Epithelial cell of proximal tubule (primary cell): ENCODE measurements at places on chromosomes 5 and 9. TPM values are rescaled to one million over a fixed set of nuclear protein-coding genes. Genes with fewer than 3 reads are reported as not detected.

GRCh38 chr5:147431586-147431985 lies 78.3 kb downstream of the DPYSL3 start:
- no peak for DNase-seq

- DNase-seq = no peak
Observed at GRCh38 chr9:124369231-124369797, 45.9 kb downstream of the PSMB7 start.

Gene FBP2
- not detected in 2 replicates for total RNA-seq

GRCh38 chr5:180250329-180250728 lies 41.3 kb upstream of the RASGEF1C start:
- DNase-seq = no peak

Gene SVEP1
- 0.29 and 0.35 TPM in 2 replicates for total RNA-seq

Gene NEURL1B
- 1.0 and 4.4 TPM in 2 replicates for total RNA-seq

DNA sequence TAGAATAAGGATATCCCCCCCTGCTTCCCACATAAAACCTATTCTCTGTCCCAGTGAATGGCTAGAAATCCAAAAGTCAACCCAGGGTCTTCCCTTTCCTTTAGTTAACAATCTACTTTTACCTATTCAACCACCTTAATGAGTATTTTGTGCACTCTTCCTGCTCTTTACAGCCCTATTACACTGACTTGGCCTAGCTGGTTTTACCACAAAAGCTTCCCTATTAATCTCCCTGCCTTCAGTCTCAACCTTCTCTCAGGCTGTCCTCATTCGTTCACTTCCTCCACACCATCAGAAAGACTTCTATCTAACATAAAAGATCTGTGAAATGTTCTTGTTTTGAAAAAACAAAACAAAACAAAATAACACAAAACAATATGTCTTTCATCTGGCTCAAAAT lies 16.2 kb downstream of the CTNNAL1 start:
- DNase-seq = no peak

Gene PLCXD3
- total RNA-seq = 0.07 and 0.46 TPM in 2 replicates

Gene FABP6
- total RNA-seq = not detected in 2 replicates

DNA sequence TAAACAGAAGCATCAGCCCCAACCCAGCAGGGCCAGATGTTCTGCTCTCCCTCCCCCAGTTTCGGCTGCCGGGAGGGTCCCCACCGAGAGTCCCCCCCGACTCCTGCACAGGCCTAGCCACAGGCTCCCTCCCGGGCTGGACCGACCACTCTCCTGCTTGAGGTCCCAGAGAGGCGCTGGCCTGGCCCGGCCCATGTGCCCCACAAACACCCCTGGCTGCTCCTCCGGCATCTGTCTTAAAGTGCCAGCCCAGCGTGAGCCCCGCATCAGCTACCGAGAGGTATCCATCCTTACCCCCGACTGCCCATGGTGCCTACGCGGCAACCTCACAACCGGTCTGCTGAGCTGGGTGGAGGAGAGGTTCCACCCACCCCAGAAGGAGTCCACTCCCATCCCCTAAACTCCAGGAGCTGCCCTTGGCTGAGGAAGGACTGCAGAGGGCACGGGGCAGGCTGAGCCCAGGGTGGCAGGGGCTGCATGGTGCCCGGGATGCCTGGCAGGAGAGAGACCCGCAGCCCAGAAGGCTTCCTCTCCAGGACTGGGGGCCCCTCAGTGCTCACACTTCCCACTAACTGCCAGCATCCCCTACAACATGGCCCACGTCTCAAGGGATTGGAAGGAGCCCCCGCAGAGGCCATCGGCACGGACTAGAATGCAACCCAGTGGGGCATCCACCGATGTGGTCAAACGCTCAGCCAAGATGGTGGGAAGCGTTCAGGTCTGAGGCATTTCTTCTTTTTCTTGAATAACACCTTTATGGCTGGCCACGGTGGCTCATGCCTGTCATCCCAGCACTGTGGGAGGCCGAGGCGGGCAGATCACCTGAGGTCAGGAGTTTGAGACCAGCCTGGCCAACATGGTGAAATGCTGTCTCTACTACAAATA lies 15.6 kb upstream of the EGFL7 start:
- no peak for DNase-seq

Gene SLCO4C1
- 0.63 and 0.87 TPM in 2 replicates for total RNA-seq

DNA sequence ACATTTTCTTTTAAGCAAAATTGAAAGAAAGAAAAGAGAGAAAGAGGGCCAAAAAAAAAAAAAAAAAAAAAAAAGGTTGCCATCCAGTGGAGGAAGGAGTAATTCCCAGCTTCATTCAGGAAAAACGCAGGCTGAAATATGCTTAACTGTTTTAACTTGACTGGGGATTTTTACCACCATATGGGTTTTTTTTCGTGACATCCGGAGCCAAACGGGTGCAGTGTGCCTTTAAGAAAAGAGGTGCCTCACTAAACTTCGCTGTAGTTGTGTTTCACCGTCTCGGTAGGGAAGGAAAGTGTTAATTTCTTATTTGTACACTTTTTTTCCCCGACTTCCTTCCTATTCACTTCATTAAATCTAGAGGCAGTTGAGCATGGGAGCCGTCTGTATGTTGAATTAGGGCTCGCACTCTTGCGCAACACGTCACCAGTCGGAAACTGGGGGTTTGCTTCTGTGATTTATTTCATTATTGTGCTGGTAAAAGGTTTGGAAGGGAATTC lies 143.0 kb downstream of the SMARCA2 start:
- DNase-seq = peak; percentile 31

DNA sequence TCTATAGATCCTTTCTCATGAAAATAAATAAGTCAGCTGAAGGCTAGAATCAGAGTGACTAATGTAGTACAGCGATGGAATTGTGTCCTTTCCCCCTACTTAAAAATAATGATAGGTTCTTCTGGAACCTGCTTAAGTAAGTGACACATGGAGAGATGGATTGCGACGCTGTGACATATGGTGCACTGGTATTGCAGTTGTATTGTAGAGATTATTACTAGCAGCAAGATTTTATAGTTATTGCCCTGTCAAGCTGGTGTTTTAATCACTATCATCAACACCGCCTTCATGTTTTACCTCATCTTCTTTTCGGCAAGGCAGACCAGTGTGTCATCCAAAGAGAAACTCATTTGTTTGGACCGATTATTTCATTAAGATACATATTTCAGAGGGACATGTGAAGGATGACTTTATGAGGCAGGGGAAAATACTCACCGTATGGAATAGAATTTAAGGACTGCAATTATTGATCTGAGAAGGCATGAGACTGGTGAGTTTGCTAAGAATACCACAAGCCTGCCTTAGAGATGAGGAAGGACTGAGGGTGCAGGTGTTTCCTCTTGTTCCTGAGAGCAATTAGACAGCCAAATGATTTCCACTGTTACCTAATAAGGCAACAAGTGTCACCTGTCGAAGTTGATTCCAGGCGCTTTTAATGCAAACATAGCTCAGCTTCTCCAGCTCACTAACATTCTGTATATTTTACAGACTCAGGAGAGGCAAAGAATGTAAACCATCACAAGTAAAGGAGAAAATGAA lies 1855.5 kb downstream of the MAT2B start:
- no peak for DNase-seq

DNA sequence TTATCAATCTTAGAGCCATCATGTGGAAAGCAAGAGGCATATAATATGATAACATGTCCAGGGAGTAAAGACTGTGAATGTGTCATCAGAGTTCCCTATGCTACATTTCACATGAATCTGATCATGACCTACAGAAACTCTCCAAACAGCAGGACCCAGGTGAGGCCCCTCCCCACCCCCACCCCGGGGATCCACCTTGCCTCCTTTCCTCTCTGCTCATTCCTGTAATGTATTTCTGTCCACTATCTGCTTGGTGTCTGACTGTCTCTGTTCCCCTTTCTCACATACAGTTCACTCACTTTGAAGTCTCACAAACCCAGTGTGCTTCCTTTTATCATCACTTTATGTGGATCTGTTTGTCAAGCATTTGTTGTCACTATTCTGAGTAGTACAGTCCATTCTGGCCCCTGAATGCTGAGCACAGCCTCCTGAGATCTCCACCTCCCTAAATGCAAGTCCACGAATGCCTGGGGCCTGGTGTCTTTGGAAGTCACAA lies 76.4 kb upstream of the SMARCA2 start:
- no peak for DNase-seq

Gene PKD2L2
- not detected in 2 replicates for total RNA-seq

DNA sequence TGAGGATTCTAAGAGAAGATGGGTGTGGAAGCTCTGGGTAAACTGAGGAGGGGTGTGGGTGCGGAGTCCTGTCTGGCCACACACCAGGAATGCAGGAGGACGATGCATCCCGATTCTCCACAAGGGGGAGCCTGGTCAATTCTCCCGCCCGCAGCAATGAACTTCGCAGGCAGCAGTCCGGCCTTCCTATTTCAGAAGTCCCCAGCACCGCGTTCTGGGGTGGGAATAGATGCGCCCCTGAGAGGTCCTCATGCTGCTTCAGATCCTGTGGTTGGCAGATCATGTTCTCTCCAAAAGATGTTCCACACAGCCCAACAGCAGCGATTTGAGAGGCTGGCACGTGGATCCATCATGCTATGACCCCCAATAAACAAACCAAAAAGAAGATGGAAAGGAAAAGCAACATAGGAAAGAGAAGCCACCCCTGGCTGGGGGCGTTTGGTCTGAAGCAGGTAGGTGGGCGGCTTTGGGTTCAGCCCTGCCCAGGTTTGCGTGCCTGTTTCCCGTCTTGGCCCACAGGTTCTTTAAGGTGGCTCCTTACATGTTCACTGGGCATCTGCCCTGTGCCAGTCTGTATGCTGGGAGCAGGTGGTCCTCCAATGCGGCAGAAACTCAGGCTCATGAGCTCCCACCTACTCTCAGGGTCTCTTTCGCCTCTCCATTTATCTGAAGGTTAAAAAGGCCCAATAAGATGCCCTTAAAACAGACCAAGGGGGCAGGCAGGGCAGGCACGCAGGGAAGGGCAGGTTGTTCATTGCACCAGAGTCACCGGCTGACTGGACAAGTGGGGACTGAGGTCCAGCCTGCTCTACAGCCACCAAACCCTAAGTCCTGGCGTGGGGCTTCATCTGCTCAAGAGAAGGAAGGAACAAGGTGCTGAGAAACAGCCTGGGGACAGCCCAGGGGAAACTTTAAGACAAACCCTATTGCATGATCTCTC lies 171.6 kb downstream of the PAX5 start:
- no peak for DNase-seq

- no peak for DNase-seq
Observed at GRCh38 chr5:85684351-85684750, 933.4 kb upstream of the COX7C start.

Gene PCDHA6
- not detected in 2 replicates for total RNA-seq

DNA sequence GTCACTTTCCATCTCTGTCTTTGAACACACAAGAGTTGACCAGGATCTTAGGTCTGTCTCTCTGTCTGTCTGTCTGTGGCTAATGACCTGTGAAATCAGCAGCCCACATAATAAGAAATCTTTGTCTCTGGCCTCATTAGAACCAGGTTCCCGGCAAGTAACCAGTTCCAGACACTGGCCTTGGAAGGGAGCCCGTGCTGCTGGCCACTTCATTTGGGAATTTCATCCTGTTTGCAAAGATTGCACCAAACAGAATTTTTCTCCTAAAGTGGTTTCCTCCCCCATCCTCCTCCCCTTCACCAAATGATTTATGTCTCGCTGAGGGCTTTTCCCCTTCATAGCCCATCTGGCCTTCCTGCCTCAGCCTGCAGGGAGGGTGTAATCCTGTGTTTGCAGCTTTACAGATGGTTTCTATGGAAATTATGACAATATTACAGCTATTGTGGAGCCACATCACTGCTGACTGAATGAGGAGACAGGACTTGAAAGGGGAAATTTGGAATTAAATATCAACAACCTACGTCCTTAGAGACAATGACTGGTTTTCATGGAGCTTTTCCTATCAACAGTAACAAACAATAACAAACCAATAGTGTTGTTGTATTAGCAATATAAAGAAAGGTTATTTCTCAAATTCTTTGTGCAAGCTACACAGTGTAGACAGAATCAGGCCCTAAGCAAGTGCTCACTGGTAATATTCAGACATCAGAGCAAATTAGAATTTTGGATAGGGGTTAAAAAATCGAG lies 25.7 kb downstream of the DPYSL3 start:
- DNase-seq = peak; percentile 49

DNA sequence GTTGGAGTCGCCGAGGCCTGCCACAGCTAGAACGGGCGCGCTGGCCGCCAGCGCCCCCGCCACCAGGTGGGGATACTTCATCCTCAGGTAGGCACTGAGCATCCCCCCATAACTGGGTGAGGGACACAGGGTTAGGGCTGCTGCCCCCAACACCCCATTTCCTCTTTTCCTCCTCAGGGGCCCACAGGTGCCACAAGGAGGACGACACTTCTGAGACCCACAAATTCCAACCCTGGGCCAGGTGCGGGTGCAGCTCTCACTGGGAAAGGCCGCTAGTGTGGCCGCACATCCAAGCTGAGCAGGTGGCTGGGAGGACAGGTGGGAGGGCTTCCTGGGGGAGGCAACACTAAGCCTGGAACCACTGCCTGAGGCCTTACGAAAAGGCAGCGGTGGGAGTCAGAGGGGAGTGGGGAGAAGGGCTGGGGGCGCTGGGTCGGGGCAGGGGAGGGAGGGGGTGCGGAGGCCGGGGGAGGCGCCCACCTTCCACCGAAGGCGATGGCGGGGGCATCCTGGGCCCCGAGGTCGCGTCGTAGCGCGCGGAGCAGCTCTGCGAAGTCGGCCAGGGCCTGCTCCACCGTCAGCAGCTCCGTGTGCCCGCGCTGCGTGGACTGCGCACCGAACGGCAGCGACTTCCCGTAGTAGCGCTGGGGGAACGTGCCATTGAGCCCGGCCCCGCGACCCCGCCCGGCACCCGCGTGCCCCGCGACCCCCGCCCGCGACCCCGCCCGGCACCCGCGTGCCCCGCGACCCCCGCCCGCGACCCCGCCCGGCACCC lies 961 bp downstream of the DPP7 start:
- no peak for DNase-seq

Gene GARIN3
- total RNA-seq = not detected in 2 replicates

Gene IFNK
- not detected in 2 replicates for total RNA-seq

- DNase-seq = no peak
Observed at GRCh38 chr5:178361657-178362445, 129.2 kb upstream of the PHYKPL start.

DNA sequence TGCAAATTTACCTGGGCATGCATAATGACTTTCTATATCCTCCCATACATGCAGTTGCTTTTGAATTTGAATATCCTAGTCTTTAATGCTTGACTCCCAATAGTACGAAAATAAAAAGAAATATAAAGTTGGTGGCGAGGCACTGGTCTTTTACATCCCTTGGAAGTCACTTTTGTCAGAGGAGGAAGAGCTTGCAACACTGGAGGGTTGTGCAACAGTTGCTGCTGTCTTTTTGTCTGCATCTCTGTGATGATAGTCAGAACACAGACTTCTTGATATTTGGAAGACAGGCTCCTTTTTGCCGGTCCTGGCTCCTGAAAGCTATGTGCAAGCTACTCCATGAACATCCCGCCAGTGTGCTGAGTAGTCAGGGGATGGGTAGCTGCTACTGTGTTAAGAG lies 16.8 kb upstream of the SGCD start:
- no peak for DNase-seq

DNA sequence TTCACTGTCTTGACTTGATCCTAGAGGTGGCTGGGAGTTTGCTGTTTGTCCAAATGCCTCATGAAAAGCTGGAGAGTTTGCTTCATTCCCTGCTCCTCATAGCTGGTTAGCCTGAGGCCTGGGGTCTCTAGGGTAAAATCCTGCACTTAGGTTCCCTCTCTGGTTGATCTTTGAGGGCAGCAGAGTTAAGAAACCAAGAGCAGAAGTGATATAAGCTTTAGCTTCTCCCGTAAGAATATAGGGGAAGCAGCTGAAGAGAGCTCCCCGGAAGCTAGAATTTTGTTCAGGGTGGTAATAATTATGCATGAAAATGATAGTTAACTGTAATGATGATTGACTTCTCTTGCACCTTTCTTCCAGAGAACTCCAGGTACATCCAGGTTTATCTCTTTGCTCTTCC lies 1.4 kb downstream of the FAM53C start:
- DNase-seq = no peak
